Neural progenitor cell (in vitro differentiated cells): ENCODE measurements at places on chromosomes 6 and 20. TPM values are rescaled to one million over a fixed set of nuclear protein-coding genes. Genes with fewer than 3 reads are reported as not detected.

The CRNKL1 gene
- total RNA-seq = 27.9 and 45.0 TPM in 2 replicates

GRCh38 chr6:3751077-3751729, at the start of gene PXDC1:
PXDC1 (minus strand) TSS chr6:3751713; CDS start chr6:3751531, 182 bp downstream.
- peak; percentile 57 for DNase-seq

- peak; percentile 51 for DNase-seq
Measured at GRCh38 chr6:148915810-148916209, 169.0 kb downstream of the UST start.

The TMEM217 gene
- 0.09 TPM in 1 of 2 replicates, not detected in the other for total RNA-seq

DNA sequence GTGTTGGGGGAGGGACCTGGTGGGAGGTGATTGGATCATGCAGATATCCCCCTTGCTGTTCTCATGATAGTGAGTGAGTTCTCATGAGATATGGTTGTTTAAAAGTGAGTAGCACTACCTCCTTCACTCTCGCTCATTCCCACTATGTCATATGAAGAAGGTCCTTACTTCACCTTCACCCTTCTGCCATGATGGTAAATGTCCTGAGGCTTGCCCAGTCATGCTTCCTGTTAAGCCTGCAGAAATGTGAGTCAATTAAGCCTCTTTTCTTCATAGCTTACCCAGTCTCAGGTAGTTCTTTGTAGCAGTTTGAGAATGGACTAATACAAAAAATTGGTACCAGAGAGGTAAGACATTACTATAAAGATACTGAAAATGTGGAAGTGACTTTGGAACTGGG, 425.9 kb downstream of the HTR1B start:
- DNase-seq = no peak
